ENCODE measurements at places on chromosomes 1 and 21.

GRCh38 chr21:31892686-31893085, 19.9 kb downstream of the HUNK start:
- DNase-seq: no peak

DNA sequence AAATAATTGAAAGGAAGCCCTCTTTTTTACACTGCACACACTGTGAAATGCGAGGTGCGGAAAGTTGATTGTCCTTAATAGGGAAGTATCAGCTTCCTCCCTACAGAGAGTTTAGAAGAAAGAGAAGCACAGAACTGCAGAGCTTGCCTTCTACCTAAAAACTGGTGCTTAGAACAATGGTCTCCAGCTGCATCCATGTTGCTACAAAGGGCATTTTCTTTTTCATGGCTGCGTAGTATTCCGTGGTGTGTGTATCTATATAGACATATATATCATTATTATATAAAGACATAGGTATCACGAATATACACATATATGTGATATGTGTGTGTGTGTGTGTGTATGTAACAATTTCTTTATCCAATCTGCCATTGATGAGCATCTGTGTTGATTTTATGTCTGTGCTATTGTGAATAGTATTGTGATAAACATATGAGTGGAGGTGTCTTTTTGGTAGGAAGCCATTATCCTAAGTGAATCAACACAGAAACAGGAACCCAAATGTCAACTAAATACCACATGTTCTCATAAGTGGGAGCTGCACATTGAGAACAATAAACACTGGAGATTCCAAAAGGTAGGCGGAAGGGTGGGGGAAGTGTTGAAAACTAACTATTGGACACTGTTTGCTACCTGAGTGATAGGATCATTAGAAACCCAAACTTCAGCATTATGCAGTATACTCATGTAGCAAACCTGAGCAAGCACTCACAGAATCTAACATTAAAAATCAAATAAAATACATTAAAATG, 290.0 kb upstream of the RUNX1 start:
- DNase-seq: no peak

- no peak for DNase-seq
These were observed 4.8 kb upstream of the TNN start for GRCh38 chr1:175062858-175063257.

DNA sequence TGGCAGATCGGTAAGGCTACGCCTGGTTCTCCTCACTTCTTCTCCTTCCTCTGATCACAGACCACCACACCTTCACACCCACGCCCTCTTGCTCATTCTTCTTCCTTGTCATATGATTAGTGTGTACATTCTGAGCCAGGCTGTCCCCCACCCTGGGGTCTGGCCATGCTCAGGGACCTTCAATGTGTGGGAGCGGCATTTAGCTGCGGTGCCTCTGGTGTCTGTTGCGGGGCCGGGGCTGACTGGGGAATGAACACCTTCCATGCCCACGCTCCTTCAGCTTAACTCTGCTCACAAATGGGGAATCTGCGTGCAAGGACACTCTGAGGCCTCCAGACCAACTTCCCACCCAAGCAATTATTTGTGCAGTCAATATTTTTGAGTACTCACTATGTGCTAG, 29.4 kb downstream of the QSOX1 start:
- no peak for DNase-seq

GRCh38 chr1:241079047-241079446, 278.0 kb downstream of the RGS7 start:
- DNase-seq: no peak

DNA sequence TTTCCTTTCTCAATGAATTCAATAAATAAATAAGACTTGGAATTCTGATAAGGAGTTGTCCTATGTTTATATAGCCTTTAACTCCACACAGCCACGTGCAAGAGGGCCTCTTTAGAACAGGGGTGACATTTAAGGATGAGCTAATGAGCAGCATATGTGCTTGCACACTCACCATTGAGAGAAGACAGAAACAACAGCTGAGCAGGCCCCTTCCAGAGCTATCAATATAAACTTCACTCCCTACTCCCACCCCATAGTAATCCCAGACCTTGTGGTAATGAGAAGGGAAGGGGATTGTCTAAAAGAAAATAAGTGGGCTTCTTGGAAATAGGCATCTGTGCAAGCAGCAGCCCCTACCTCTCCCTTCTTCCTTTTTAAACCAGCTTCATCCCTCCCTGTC, 176.0 kb downstream of the SEC16B start:
- no peak for DNase-seq

- DNase-seq: no peak
These were observed 189.8 kb upstream of the OLFM3 start for GRCh38 chr1:102186536-102186935.

DNA sequence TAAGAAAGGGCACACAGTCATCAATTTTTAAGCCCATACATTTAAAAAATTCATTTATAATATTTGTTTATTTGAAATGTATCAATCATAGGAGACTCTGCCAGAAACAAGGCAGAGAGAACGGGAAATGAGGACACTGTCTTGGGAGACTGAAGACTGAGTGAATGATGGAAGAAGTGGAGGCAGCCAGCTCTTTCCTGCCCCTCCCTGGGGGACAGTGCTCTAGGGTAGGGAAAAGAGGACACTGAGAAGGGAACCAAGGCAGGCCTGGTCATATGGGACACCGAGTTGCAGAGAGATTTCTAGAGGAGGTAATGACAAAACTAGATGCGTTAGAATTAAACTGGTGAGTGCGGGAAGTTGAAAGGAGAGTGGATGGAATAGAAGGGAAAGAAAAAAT, 31.6 kb downstream of the EEIG2 start:
- no peak for DNase-seq

DNA sequence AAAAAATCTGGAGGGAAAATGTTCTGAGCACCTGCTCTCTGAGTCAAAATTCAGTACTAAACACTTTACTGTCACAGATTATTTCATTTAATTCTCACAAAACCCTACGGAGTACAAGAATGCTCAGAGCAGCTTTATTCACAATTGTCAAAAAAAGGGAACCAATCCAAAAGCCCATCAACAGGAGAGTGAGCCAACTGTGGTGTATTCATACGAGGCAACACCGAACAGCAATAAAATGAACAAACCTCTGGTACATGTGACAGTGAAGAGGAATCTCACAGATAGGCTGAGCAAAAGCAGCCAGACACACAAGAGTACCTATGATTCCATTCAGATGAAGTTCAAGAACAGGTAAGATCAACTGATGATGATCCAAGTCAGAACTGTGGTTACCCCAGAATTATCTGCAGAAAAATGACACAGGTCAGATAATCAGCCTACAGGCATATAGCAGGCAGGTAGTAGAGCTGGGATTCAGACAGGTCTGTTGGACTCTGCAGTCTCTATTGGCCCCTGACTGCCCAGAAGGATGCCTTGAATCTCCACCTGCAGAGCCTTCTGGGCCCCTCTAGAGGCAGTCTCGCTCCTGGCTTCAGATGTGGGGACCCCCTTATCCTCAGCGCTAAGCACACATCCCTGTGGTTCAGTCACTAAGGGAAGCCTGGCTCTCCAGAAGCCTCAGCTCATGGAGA, 19.2 kb downstream of the SLC9A1 start:
- no peak for DNase-seq

- no peak for DNase-seq
These were observed 2.6 kb upstream of the SH3BGRL3 start for GRCh38 chr1:26277261-26277661.

DNA sequence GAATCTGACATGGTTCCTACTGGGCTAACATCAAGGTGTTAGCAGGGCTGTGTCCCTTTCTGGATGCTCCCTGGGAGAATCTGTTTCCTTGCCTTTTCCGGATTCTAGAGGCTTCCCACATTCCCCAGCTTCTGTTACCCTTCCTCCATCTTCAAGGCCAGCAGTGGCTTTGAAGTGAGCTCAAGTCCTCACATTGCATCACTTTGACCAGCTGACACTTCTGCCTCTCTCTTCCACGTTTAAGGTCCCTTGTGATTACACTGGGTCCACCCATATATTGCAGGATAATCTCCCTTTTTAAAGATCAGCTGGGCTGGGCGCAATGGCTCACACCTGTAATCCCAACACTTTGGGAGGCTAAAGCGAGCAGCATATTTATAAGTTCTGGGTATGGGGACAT, 33.1 kb downstream of the CNST start:
- DNase-seq: no peak

DNA sequence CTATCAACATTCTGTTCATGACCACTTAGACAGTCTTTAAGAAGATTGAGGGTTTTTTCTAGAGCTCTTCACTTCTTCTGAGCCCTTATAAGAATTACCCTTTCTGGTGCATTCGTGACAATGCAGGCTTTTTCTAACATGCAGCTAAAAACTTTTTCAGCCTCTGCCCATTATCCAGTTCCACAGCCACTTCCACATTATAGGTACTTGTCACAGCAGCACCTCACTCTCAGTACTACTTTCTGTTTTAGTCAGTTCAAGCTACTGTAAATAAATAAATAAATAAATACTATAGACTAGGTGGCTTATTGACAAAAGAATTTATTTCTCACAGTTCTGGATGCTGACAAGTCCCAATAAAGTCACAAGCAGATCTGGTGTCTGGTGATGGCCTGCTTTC, 284.4 kb upstream of the PKN2 start:
- no peak for DNase-seq

DNA sequence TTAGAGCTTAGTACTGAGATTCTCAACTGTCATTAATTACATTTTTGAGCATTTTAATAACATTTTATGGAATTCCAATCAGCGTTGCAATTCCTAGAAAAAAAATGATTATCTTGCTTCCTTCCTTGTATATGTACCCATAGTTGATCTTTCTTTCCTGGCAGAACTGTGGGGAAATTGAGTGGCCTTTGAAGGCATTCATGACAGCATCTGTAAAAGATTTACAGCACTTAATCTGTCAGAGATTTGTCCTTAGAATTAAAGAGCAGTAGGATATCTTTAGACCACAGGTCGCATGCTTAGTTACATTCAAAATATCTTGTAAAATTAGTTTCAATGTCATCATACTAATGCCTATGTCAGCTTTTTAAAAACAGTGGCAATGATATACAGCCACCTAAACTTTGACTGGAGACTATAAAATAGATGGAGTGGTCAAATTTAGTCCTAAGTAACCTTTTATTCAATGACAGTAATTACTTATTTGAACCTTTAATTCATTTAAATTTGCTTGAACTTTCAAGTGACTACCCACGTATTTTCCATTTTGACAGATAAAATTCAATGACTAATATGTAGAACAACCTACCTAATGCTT, 692.0 kb downstream of the NCAM2 start:
- no peak for DNase-seq

DNA sequence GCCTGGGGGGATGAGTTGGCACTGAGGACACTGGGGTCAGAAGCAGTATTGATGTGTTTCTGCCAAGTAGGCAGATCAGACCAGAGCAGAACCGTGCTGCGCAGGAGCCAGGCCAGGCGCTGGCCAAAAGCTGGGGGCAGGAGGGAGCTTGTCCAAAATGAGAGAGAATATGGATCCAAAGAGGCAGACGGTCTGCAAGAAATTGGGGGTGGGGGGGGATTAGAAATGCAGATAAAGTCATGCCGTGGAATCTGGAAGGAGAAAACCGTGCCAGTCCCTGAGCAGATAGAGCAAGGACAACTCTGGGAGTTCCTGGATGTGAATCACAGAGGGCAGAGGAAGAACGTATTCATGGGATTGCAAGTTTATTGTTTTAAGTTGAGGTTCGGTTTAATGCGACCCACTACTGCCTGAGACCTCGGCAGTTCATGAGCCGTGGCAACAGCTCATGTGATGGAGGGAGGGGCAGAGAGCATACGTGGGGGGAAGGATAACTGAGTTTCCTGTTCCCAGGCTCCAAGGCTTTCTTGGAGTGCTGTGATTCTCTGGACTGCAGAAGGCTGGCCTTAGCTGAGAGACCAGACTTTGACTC, 224.0 kb downstream of the FGGY start:
- no peak for DNase-seq

GRCh38 chr1:9715536-9716226, 64.2 kb downstream of the PIK3CD start:
- no peak for DNase-seq

GRCh38 chr1:151574575-151575529, 34.7 kb downstream of the TUFT1 start:
- no peak for DNase-seq
